ENCODE measurements at places on chromosomes 7 and 10.

DNA sequence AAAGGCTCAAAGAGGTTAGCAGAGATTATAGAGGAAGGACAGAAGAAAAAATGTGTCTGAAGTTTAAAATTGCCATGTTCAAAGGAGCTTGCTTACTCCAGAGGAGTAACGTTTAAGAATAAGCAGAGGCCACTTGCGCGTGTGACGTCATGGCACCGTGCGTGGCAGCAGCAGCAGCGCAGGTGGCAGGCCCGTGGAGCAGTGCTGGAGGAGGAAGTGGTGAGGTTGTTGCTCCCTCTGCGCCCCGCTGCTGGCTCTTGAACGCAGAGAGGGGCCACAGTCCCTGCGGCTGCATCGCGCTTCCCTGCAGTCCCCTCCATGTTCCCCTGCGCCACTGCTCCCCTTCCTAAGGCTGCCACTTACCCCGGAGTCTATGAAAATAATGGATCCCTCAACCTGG lies 37.5 kb downstream of the GDI2 start:
- DNase-seq, result no peak

GRCh38 chr7:70681469-70682350 lies 450.2 kb upstream of the GALNT17 start:
- DNase-seq, result no peak

DNA sequence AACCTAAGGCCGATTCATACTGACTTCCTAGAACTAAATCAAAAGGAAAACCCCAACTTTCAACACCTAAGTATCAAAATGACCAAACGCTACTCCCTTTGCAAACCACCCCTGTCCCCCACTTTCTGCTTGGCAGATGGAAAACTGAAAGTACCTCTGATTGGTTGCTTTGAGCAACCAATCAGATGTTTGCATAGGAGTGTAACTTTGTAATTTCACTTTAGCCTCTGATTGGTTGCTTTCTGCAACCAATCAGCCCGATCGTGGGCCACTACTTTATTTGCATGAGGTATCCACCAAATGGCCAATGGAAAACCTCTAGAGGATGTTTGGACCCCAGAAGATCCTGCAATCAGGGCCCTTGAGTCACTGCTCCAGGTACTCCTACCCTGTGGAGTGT lies 12.3 kb upstream of the SNX10 start:
- no peak for DNase-seq

GRCh38 chr10:16894821-16895220 lies 77.6 kb upstream of the RSU1 start:
- no peak for DNase-seq

DNA sequence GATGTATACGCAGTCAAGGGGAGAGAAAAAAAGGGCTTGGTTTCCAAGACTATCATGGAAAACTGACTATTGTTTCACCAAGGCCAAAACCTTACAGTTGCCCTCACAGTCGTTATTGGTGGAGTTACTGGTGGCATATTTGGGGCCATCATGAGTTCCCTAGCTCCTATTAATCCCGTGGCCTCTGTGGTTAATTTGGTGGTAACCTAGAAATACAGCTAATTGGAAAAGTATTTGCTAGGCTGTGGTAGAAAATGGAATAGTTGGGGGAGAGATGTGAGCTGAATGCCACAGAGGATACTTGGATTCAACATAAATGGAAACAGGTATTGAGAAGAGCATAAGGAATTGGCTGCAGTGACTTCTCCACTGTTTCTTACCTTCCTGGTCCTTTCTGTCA lies 450.7 kb downstream of the KCNMA1 start:
- DNase-seq, result no peak

DNA sequence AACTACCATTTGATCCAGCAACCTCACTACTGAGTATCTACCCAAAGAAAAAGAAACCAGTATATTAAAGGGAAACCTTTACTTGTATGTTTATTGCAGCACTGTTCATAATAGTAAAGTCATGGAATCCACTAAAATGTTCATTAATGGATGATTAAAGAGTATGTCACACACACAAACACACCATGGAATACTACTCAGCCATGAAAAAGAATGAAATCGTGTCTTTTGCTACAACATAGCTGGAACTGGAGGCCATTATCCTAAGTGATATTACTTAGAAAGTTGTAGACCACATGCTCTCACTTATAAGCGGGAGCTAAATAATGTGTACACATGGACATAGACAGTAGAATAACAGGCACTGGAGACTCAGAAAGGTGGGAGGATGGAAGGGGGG lies 203.0 kb upstream of the SLC26A5 start:
- no peak for DNase-seq

DNA sequence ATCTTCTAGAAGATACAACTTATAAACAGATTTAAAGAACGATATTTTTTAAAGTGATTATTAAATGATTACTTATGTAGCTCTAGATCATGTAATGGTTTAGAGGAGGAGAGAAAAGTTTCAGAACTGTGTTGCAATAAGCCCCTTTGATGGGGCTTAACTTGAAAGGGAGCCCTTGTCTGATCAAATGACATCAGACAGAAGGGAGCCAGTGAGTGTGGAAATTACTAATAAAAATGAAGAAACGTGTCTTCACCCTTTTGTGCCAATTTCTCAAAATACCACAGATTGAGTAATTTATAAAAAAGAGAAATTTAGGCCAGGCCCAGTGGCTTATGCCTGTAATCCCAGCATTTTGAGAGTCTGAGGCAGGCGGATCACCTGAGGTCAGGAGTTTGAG lies 318.2 kb downstream of the EXOC4 start:
- no peak for DNase-seq

GRCh38 chr10:67308912-67309311 lies 383.1 kb downstream of the LRRTM3 start:
- DNase-seq, result no peak

- DNase-seq, result no peak
Observed at GRCh38 chr7:22200777-22201176, 156.2 kb downstream of the RAPGEF5 start.

GRCh38 chr10:24462889-24463552 lies 254.1 kb downstream of the KIAA1217 start:
- no peak for DNase-seq

GRCh38 chr7:131157530-131158243 lies 170.0 kb upstream of the MKLN1 start:
- DNase-seq, result peak; percentile 84

DNA sequence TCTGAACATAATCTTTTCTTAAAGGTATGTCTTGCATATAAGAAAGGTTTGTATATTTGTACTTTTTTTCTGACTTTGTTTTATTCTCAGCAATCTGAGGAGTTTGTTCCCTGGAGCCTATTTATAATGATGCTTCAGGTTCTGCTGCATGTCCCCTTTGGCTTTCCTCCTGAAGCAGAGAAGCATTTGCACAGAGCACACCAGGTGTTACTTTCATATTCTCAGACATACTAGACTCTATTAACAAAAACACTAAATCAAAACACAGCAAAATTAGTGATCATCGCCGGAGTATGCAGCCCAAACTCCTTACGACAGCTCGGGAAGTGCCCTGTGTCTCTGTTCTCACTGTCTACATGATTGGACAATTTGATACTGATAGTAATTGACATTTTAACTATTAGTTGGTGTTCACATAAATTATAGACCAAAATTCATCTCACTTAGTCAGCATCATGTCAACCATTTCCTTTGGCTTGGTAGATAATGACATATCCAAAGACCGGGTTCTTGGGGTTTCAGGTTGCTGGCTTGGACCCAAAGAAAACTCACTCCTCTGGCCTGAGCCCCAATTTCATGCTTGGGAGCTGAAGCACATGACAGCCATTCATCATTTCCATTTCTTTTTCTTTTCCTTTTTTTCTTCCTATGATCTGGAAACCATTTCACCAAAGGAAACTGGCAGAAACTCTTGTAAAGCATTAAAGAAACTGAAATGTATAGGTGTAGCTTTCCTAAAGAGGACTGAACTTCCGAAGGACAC lies 400.1 kb upstream of the NRP1 start:
- no peak for DNase-seq

- peak; percentile 59 for DNase-seq
Observed at GRCh38 chr10:13877154-13877909, 290.6 kb downstream of the PRPF18 start.

GRCh38 chr10:22753786-22754185 lies 39.4 kb upstream of the PIP4K2A start:
- no peak for DNase-seq

- DNase-seq, result no peak
Observed at GRCh38 chr10:7090529-7090928, 320.3 kb downstream of the SFMBT2 start.

GRCh38 chr7:148746135-148746534 lies 47.4 kb downstream of the CUL1 start:
- DNase-seq, result no peak

GRCh38 chr10:132313305-132313704 lies 5.6 kb upstream of the STK32C start:
- no peak for DNase-seq

- no peak for DNase-seq
Observed at GRCh38 chr7:124799448-124799847, 33.9 kb upstream of the GPR37 start.

DNA sequence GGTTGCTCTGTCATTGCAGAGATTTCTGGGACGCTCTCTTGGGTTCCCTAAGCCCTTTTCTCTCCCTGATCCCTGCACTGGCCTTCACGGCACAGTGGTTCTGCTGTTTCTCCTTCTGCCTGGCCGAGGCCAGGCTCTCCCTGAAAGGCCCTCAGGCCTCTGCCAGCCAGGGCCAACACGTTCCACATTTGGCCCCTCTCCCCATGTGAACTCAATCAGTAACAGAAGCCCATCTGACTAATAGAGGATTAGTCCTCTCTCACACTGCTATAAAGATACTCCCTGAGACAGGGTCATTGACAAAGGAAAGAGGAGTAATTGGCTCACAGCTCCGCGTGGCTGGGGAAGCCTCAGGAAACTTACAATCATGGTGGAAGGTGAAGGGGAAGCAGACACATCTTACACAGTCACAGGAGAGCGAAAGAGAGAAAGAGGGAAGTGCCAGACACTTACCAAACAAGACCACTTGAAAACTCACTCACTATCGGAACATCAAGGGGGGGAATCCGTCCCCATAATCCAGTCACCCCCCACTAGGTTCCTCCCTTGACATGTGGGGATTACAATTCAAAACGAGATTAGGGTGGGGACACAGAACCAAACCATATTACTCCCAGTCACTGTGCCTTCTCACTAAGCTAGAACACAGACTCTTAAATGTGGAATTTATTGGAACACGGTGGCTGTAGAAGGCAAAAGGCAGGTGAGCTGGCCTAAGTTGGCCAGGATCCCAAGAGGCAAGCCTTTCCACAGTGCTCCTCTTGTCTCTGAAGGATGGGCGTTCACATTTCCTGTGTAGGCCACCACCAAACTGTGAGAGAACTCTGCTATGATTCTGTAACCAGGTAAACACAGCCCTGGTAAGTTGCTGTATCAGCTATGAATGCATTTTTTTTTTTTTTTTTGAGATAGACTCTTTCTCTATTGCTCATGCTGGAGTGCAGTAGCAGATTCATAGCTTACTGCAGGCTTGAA lies 8.8 kb downstream of the FZD8 start:
- no peak for DNase-seq

GRCh38 chr10:124521429-124521871 lies 59.8 kb downstream of the LHPP start:
- DNase-seq, result no peak

- DNase-seq, result no peak
Observed at GRCh38 chr7:37351716-37352115, 96.9 kb downstream of the ELMO1 start.

DNA sequence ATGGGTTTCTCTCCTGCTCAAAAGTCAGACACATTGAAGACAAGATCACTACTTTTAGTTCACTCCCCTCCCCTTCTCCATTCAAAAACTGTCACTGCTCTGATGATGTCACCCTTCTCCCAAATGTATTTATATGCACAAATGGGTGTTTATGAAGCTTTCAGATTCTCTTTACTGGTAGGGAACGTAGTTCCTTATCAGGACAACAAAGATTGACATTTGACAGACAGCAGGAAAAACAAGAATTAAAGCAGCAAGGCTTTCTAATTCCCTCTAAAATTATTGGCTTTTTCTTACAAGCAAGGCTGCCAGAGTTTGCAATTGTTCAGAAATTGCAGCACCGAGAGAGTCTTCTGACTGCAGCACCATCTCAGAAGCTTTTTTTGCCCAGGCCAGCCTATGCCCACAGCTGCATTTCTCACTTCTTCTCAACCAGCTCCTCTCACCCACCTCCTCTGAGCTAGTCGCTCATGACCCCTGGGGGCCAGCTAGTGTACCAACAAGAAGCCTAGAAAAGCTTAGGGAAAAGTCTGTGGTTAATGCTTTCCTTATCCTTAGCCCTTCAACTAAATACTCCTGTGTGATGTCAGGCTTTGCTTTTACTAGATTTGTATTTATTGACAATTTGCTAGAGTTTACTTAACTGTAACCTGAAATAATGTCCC lies 265.1 kb downstream of the HTR7 start:
- peak; percentile 82 for DNase-seq

DNA sequence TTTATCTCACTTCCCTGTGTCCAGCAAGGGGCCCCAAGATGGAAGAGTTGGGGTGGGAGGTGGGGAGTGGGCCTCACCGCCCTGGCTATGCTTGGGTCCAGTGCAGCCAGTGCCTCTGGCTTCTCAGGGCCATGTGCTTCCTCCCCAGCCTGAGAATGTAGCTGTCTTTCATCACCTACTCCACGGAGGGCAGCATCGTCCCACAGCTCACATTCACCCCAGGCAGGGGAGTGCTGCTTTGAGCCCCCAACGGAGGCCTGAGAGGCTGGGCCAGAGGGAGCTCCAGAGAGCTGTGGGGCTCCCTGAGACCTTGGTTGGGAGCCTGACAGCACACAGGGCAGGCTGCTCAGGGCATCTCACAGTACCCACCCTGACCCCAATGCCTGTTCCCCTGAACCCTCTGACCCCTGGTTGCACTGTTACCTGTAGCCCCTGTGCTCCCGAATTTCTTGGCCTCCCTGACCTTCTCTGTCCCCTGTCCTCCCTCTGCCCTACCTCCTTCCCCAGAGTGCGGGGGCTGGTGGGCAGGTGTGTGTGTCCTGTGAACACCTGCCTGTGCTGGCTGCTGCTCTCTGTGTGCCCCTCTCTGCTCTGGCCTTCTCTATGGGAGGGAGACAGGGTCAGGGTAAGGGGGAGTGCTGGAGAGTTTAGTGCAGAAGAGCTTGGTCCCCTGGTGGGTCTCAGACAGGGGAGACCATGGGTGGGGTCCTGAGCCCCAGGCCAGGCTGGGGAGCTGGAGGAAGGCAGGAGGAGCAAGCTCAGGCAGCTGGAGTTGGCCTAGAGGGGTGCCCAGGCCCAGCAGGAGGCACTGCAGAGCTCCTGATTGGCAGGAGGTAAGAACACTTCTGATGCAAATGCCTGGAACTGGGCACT lies 19.6 kb upstream of the ZNF488 start:
- DNase-seq, result peak; percentile 39

GRCh38 chr7:102227371-102227770 lies 59.3 kb upstream of the SH2B2 start:
- no peak for DNase-seq

GRCh38 chr10:130689743-130690626 lies 553.8 kb downstream of the GLRX3 start:
- DNase-seq, result no peak
